ENCODE measurements at places on chromosomes 2 and 18. TPM values are rescaled to one million over a fixed set of nuclear protein-coding genes. Genes with fewer than 3 reads are reported as not detected.

GCKR gene
- total RNA-seq: 0.61 TPM

- DNase-seq: no peak
Measured at GRCh38 chr2:207390302-207391095, 139.3 kb upstream of the CREB1 start.

- DNase-seq: no peak
Measured at GRCh38 chr18:59686260-59686659, 11.0 kb downstream of the CCBE1 start.

DNA sequence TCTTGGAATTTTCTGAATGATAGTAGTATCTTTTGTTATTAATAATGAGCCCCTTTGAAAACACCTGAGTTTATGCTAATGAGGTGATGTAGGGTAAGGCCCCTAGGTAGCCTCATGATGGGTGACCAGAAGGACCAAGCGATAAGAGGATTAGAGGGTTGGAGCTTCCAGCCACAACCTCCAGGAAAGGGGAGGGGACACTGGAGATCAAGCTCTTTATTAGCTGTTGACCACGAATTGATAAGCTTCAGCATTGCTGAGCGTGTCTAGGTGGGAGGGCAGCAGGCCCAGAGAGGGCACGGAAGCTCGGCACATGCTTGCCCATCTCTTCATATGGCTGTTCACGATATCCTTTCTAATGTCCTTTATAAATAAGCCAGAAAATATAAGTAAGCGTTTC lies 39.0 kb downstream of the KIAA2012 start:
- DNase-seq: no peak

GRCh38 chr18:70228536-70228935 lies 23.0 kb upstream of the RTTN start:
- DNase-seq: no peak

GRCh38 chr2:177287814-177288213 lies 23.3 kb upstream of the NFE2L2 start:
- no peak for DNase-seq
